Stimulated activated CD4-positive, alpha-beta T cell treated with anti-CD3 and anti-CD28 coated beads, Interleukin-15, amount 100 ng/mL, for 48 hours (primary cell): ENCODE measurements at places on chromosomes 6 and 20.

- no peak for DNase-seq
Observed at GRCh38 chr6:112799889-112800288, 452.8 kb downstream of the RFPL4B start.

- DNase-seq, result no peak
Observed at GRCh38 chr20:62633598-62634329, 8.5 kb upstream of the SLCO4A1 start.

DNA sequence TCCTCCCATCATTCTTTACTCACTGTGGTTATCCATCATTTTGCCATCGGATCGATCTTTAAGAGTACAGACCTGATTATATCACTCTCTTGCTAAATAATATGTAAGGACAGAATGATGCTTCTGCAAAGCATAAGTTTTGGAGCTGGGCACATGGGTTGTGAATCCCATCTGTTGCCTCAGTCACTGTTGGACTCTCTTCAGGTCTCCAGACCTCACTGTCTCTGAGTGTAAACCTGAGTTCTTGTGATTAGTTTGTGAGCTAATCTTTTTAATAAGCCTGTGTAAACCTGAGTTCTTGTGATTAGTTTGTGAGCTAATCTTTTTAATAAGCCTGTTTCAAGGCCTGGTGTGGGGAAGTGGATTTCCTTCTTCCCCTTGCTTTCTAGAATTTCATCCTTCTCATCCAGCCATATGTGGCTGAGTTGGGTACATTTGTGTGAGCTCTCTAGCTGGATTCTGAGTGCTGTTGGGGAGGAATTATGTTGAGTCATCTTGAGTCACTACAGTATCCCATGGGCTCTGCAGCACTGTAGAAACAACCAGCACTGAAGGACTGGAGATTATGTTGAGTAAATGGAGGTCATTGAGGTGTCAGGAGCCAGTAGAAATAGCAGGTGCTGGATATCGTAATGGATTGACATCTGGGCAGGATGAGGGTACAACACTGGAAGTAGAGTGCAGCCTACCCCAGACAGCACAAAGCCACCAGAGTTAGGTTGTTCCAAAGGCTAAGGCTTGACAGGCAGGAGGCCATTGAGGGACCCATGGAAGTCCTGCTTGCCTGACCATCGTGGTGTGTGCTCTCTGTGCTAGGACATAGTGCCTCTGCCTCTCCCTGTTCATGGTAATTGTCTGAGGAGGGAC is 52.4 kb downstream of the SCAND1 start:
- DNase-seq, result no peak

DNA sequence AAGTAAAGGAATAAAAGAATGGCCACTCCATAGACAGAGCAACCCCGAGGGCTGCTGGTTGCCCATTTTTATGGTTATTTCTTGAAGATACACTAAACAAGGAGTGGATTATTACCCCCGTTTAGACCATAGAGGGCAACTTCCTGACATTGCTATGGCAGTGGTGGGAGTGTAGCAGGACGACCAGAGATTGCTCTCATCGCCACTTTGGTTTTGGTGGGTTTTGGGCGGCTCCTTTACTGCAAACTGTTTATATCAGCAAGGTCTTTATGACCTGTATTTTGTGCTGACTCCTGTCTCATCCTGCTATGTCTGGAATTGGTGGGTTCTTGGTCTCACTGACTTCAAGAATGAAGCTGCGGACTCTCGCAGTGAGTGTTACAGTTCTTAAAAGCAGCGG is 78.7 kb downstream of the C6orf52 start:
- no peak for DNase-seq

GRCh38 chr6:149340200-149340599 is 22.7 kb downstream of the TAB2 start:
- no peak for DNase-seq

DNA sequence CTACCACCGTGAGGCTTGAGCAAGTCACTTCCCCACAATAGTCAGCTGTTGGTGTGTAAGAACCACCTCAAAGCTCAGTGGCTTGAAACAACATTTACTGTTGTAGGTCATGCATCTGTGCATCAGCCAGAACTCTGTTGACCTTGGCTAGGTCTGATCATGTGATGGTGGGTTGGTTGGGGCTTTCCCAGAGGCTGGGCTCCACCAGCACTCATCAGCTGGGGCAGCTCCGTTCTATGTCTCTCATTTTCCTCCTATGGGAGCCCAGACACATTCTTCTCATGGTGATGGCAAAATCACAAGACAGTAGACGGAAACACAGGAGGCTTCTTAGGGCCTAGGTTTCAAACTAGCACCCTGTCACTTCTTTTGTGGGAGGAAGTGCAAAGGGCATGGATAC is 42.8 kb upstream of the PSMF1 start:
- DNase-seq, result no peak

GRCh38 chr20:63620991-63621390 is 5.9 kb downstream of the GMEB2 start:
- no peak for DNase-seq

DNA sequence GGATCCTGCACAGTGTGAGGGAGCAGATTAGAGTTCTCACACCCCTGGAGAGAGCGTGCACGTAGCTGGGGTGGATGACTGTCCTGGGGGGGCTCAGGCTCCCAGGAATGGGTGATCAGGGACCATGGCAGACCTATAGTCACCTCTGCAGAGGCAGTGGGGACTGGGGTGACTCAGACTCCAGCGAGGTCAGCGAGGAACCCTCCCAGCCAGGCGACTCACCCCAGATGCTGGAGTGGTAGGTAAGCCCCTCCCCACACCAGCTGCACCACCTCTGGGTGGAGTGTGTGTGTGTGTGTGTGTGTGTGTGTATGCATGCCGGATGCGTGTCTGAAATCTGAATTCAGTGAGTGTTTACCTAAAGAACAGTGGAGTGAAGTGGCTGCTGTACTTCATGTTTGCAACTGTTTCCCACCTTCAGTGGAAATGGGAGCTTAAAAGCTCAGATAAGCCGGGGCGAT is 17.4 kb upstream of the GTSF1L start:
- no peak for DNase-seq

DNA sequence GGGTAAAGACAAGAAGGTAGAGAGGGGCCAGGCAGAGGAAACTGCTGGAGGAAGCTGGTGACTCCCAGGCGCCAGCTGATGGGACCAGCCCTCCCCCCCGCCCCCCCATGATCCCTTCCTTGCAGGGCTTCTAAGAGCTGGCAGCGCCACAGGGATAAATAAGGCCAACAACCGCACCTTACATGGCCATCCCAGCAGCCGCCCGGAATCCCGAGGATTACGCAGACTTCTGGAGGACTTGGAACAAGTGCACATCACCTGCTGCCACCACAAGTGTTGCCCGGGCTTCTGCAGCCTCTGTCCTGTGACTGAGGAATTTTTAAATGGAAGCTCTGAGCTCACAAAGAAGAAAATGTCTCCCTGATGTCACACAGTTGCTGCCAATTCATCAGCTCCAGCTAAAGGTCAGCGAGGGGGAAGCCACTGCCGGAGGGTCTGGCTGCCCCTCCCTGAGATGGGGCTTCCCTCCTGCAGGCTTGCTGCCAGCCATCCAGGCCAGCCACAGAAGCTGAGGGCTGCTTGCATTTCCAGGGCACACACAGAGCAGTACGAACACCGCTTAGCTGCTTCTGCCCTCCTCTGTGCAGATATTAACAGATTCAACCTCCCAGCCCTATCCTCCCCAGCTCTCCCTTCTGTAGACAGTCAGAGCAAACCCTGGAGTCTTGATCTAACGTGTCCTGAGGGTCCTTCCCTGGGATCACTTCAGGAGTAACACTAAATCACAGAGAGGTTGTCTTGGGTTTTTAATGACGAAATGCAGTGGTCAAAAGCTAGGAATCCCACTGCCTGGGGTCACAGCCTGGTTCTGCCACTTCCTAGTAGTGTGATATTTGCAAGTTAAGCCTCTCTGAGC is 38.6 kb upstream of the PIM1 start:
- no peak for DNase-seq

GRCh38 chr20:23140991-23141390 is 54.9 kb upstream of the CD93 start:
- DNase-seq, result no peak

- no peak for DNase-seq
Observed at GRCh38 chr6:86217906-86218305, 575.2 kb upstream of the SYNCRIP start.

- no peak for DNase-seq
Observed at GRCh38 chr6:134502614-134503549, 185.0 kb upstream of the SGK1 start.

DNA sequence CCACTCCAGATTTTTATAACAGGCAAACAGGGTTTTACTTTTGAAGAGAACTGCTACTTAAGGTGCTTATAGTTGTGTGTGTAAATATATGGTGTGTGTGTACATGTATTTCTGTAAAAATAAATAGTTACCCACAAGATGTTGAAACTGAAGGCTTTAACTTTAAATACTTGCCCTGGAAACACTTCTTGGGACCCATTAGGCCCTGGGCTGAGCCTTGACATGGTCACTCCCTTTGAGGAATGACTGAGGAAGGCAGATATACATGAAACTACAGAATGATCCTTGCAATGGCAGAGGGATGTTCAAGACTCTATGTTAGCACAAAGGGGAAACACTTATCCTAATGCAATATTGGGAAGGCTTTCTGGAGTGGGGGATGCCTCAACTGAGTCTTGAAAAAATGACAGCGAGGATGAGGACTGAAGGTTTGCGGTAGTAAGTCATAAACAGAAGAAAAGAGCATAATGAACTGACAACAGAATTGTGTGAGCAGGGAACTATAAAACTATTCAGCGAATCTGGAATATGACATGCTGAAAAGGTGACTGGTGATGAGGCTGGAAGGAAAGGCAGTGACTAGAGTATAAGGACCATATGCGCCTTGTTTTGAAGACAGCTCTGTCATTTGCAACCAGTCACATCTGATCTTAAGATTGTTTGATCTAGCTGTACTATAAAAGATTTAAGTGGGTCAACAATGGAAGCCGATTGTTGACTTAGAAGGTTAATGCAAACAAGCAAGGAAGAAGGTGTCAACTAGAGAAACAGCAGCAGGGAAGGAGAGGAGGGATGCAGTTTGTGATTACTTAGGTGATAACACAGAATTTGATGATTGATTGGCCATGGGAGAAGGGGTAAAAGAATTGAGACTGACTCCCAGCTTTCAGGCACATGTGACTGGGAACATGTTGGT is 64.4 kb upstream of the COL21A1 start:
- DNase-seq, result no peak

GRCh38 chr6:144176043-144176442 is 25.7 kb downstream of the STX11 start:
- no peak for DNase-seq

- no peak for DNase-seq
Observed at GRCh38 chr20:24892931-24893330, 56.1 kb upstream of the CST7 start.

- no peak for DNase-seq
Observed at GRCh38 chr20:62827311-62828038, 10.6 kb downstream of the COL9A3 start.

- no peak for DNase-seq
Observed at GRCh38 chr20:44348168-44348659, 7.3 kb upstream of the HNF4A start.

- DNase-seq, result no peak
Observed at GRCh38 chr6:105838171-105838570, 248.0 kb upstream of the PRDM1 start.

- no peak for DNase-seq
Observed at GRCh38 chr6:32442977-32443552, 3.4 kb downstream of the HLA-DRA start.

DNA sequence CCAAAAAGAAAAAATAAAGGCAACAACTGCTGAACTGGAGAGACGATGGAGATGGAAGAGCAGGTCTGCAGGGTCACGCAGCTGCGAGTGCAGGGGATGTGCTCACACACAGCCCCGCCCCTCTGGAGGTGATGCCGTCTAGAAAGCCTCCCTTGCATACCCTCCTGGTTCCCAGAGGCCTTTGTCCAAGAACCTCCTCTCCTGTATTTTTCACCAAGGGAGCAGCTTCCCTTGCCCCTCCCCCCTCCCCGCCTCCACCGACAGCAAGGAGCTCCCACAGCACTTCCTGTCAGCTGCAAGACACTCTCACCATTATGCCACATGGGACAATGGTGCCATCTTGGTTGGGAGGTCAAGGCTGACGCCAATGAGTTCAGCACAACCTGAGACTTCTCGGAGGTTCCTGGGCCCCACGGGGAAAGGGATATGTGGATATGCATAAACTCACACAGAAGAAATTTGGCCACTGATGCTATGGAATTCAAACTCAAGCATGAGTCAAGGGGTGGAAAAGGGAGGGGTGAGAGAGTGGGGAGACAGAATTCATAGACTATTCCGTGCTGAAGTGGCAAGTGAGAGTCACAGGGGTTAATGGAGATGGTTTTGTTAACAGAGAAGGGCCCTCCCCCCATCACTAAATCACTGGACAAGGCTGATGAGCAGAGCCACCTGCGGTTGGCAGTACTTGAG is 132.9 kb downstream of the SCML4 start:
- no peak for DNase-seq

- DNase-seq, result no peak
Observed at GRCh38 chr20:11919581-11919980, 1.9 kb downstream of the BTBD3 start.

DNA sequence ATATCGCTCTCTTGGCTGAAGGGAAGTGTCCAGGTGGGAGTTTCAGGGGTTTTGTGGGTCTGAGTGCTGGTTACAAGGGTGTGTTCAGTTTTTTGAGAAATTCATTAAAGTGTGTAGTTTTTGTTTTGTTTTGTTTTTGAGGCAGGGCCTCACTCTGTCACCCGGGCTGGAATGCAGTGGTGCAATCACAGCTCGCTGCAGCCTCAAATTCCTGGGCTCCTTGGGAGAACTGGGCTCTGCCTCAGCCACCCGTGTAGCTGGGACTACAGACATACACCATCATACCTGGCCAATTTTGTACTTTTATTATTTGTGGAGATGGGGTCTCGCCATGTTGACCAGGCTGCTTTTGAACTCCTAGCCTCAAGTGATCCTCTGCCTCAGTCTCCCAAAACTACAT is 51.2 kb upstream of the RALGAPA2 start:
- no peak for DNase-seq

- no peak for DNase-seq
Observed at GRCh38 chr6:30394139-30394538, 49.2 kb downstream of the RPP21 start.

GRCh38 chr6:27136077-27136644 is 111.3 kb upstream of the PRSS16 start:
- DNase-seq, result no peak

DNA sequence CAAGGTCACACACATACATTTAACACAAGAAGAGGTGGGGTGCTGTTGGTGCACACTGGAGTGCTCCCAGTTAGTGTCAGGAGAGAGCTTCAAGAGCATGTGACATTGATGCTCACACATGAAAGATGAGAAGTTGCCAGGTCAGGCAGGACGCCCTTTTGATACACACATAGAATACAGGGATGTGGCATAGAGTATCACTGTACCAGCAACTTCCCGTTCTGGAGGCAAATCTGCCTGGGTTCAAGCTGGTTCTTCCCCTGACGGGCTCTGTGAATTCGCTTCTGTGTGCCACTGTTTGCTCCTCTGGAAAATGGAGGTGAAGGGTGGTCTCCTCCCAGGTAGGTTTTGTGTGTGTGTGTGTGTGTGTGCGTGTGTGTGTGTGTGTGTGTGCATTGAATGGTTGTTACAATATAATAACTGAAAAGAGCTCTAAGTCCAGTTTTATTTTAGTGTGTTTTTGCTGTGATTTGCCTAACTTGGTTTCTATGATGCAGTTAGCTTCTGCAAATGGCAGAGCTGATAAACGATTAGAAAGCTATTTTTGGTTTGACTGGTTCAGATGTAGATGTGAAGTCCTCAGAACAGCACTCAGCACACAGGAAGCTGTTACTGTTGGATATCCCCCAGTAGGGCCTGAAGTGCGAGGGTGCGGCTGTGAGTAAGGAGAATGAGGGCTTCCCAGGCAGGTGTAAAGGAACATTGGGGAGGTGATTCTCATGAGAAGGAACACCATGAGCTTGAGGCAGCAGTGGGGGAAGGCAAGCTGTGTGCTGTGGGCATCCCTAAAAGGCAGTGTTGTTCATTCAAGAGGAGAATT is 53.4 kb downstream of the HIVEP1 start:
- no peak for DNase-seq
